ENCODE measurements at places on chromosomes 16 and 17.

GRCh38 chr17:79667746-79668145 lies 56.9 kb upstream of the RBFOX3 start:
- DNase-seq = no peak

DNA sequence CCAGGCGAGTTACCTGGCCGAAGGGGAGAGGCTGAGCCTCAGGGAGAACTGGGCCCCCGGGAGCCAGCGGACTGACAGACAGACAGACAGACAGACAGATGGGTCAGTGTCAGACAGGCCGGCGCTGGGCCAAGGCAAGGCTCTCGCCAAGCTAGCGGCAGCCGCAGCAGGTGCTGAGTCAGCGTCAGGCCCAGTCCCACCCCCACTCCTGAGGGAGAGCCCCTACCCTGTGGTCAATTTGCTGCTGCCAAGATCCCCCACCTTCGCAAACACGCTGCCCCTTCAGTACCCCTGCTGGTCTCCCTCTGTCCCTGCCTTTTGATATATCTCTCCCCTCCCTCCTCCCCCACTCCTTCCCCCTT lies 1.5 kb downstream of the FGF11 start:
- DNase-seq = peak; percentile 76

- no peak for DNase-seq
Measured at GRCh38 chr17:29607557-29608195, 14.7 kb downstream of the ANKRD13B start.

DNA sequence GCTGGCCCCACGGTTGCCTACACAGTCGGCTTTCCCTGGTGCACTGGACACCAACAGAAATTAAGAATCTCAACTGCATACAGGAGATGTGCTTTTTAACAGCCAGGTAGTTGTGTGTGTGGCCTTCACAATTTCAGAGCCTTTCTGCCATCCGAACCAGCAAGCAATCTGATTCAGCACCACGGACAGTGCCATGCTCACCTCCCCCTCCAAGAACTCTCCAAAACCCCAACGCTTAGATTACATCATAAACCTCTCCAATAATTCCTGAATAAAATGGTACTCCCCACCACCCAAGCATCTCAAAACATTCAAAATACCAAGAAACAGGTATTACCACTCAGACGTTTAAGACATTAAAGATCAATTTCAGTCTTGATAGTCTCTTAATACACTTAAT lies 31.8 kb downstream of the USP7 start:
- no peak for DNase-seq

DNA sequence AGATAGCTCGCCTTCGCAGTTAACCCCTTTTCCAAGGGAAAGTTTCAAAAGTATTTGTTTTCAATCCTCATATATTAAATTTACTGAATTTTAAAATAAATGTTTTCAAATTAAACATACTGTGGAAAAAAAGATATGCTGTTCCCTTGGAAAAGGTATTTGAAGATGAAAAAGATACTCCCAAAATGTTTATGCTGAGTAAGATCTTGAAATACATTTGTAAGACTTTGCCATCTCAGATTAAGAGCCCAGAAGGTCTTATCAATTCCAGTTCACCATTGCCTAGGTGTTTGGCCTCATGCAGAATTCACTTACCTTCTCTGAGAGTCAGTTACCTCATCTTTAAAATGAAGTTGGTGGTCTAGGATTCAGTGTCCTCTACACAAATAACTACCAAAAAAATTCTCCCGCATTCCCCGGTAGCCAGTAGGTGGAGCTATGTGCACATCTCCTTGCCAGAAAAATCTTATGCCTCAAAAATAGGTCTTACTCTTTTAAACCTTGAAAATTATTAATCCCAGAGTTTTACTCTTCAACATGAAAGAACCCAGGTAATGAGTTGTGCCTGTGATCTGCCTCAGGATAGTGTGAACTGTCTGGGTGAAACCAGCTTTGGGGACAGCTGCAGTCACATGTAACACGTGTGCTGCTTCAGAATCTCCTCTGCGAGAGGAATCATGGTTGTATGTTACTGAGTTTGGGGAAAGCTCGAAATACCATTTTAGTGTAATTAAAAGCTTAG lies 178.3 kb downstream of the MRTFB start:
- peak; percentile 23 for DNase-seq

- DNase-seq = no peak
Measured at GRCh38 chr16:80997964-80998620, 8.6 kb downstream of the CMC2 start.

DNA sequence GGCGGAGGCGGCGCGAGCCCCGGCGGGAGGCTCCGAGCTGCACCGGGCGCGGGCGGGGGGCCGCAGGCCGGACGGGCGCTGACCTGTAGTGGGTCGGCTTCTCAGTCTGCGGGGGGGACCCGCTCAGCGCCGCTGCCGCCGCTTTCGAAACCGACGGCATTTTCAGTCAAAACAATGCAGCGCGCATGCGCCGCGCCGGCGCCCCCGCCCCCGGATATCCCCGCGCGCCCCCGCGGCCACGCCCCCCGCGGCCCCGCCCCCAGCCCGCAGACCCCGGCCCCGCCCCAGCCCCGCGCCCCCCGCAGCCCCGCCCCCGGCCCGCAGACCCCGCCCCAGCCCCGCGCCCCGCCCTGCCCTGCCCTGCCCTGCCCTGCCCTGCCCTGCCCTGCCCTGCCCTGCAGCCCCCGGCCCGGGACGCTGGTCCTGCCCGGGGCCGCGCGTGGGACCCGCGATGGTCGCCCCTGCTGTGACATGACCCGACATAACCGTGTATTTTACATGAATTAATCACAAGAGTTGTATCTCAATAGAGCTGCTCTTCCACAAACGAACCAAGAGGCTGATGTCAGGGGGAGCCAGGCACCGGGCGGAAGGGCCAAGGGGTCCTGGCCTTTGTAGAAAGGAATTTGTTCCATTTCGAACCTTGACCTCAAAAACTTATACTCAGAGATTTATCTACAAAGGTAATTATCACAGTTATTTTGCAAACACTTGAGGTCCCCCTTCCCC lies at the start of gene UNKL:
Gene UNKL, minus strand, starts transcription at position 173 of the 729 bp plus-strand sequence. Its CDS starts 13 bp downstream, at position 160.
- DNase-seq = peak; percentile 41

GRCh38 chr16:24774510-24774909 lies 45.1 kb downstream of the TNRC6A start:
- DNase-seq = no peak

- no peak for DNase-seq
Measured at GRCh38 chr17:40456396-40456951, 13.2 kb downstream of the IGFBP4 start.

DNA sequence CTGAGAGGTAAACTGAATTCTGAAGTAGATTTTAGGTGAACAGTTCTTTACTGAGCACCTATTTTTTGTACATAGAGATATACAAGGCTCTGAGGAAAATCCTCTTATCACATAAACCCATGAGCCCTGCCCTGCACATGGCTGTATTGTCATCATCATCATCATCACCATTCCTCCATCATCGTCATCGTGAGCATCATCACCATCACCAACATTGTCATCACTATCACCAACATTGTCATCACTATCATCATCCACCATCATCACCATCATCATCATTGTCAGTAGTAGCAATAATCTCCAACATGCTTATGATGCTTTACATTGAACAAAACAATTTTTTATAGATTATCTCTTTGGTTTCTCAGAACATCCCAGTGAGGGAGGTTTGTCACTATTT lies 20.7 kb downstream of the ASIC2 start:
- DNase-seq = no peak

GRCh38 chr17:55717898-55718735 lies 4.5 kb downstream of the TMEM100 start:
- DNase-seq = peak; percentile 65

GRCh38 chr17:9414471-9414870 lies 161.1 kb downstream of the STX8 start:
- no peak for DNase-seq

DNA sequence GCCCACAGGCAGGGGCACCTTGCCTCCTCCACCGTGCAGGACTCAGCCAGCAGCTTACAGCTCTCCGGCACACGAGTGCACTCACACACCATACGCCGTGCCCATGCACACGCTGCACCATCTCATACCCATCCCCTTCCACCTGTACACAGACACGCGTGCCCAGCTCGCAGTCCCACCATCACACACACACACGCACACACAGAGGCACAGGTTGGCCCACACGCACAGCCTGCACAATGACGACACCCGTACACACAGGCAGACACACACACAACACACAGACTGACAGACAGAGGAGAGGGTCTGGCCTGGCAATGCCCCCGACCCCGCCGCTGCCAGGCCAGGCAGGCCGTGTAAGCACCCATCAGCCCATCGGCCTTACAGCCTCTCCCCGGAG lies 12.1 kb downstream of the CASKIN1 start:
- no peak for DNase-seq

DNA sequence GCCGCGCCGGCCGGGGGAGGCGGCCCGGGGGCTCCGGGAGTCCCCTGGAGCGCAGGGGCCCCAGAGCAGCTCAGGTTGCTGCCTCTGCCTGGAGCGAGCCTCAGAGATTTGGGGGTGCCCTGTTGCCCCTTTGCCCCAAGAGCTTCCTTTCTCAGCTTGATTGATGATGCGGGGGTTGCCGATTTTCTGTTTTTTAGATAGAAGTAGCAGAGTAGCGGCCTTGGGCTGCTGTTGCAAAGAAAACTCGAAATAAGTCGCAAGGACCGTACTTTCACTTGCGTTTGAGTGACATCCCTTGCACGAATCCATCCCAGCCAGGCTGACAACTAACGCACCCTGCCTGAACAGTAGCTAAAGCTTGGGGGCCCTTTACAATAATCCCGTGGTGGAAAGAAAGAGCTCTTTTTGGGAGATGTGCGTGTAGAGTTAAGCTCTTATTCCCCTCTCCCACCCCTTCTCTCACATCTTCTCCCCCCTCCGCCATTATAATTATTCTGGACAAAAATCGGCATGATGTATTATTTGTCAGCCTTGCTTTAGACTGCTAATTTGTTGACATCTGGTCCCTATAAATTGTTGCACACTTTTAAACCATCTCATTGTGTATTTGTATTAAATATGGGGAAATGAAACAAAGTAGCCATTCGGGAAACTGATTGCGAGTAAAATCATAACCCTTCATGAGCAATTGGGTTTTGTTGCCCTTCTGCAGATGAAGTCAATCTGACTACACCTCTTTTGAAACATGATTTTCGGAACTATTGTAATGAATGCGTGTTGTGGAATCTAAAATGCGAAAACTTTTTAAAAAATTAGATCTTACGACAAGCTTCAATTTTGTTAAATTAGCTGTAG lies 873 bp downstream of the USP10 start:
- peak; percentile 45 for DNase-seq

- no peak for DNase-seq
Measured at GRCh38 chr17:74271901-74272561, 2.0 kb upstream of the DNAI2 start.

DNA sequence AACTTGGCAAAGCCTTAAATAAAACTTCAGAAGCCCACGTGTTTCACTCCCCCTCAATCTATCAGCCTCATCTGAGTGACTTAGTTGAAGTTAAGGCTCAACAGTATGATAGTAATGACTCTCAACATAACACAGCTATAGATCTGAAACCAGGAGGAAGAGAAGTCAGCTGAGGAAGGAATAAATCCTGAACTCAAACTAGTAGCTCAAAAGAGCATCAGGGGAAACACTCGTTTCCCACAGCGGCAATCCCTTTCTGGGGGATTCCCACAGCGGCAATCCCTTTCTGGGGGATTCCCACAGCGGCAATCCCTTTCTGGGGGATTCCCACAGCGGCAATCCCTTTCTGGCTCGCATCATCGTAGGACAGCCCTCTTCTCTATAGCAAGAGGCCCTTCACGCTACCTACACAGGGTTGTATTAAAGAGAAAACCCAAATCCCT lies 56.8 kb downstream of the ZZEF1 start:
- no peak for DNase-seq

DNA sequence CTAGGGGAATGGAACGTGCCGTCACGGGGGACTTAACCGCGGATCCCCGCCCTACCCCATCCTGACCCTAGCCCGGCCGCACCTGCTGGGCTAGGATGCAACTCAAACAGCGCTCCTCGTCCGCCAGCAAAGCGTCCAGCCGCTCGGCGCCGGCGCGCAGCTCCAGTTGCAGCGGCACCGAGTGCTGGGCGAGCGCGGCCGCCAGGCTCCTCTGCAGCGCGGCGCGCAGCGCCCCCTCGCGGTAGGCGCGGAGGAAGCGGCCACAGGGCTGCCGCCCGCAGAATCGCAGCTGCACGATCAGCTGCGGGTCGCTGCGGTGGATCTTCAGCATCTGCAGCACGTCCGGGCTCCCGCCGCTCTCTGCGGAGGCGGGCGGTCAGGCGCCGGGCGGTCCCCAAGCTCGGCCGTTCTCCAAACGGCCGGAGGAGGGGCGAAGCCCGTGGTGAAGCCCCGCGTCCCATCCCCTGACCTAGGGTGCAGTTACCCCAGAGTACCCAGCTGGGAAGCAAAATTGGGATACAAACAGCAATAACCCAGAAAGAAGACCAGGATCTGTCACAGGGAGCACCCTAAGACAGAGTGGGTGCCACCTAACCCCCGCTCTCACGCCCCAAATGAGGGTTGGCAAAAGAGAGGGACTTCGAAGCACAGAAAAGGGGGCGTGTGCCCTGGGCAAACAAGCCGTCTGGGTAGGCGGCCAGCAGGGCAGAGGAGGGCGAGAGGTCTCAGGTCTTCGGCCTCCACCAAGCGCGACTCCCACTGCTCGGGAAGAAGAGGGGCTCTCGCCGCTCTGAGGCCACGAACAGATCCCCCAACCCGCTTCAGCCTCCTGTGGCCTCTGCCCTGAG lies 4.2 kb downstream of the TRADD start:
- DNase-seq = peak; percentile 70

DNA sequence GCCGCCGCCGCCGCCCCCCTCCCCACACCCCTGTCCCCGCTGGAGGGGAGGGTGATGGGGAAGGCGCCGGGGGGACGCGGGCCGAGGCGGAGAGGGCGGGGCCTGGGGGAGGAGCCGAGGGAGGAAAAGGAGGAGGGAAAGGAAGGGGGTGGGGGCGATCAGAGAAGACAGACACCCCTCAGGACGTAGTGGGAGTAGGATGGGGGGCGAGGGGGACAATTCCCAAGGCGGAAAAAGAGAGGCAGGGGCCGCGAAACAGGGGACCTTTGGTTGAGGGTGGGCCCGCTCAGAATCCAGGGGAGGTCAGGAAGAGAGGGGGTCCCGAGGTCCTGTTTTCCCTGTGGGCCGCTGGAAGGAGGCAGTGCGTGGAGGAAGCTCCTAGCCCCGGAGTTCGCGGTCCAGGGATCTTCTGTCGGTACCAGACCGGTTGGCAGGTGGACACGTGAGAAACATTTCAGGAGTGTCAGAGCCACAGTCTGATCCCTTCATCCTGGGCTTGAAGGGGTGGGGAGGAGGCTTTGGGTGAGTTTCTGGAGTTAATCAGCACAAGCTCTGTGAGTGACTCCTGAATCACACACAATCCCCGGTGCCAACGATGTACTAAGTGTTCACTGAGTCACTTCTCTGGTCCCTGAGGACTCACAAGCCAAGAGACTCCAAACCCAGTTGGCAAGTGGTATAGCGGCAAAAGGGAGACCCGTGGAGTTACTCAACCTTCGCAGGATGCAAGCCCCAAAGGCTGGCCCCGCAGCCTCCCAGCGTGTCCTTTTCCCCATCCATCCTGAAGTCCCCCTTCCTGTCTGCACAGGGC lies at the start of gene XYLT1:
Gene XYLT1, minus strand, starts transcription at position 53 of the 811 bp plus-strand sequence. CDS start 164 bp downstream, outside the sequence.
- peak; percentile 56 for DNase-seq

DNA sequence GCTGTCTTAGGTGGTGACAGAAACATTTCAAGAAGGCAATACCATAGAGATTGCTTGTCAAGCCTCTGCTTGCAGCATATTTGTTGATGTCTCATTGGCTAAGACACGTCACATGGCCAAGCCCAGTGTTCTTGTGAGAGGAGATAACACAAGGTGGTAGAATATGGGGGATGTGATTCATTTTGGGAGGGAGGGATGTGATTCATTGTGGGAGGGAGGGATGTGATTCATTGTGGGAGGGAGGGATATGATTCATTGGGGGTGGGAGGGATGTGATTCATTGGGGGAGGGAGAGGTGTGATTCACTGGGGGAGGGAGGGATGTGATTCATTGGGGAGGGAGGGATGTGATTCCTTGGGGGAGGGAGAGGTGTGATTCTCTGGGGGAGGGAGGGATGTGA lies 470.5 kb upstream of the SALL1 start:
- DNase-seq = no peak

All from NCI-H1417 (cell line).